Germinal center (tissue), 1 donor: ENCODE measurements at places on chromosomes 5 and 9.

- no peak for DNase-seq
These were observed 3.1 kb downstream of the TSPAN17 start for GRCh38 chr5:176650354-176650884.

DNA sequence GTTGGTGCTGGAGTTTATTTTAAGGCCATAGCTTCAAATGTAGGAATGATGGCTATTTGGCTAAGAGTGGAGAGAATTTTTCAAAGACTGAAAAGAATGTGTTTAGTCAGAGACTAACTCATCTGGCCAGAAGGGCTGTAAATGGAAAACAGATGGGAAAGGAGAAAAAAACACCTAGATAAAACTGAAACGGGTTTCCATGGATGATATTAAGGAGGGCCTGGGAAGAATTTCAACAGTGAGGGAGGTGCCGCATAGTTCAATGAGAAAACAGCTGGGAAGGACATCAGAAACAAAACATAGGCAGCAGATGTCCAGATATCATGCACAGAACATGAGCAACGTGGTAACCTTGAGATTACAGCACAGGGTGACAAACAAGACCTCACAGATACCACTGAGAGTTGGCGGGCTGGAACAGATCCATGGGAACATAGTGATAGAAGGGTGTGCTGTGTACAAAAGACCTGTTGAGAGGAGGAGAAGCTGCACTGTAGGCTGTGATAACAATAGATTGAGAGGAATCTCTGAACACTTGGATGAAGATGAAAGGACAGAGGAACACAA is 31.2 kb upstream of the RAD23B start:
- DNase-seq = no peak

- DNase-seq = no peak
These were observed 95.1 kb downstream of the ANXA2R start for GRCh38 chr5:42944989-42945388.

GRCh38 chr9:6197330-6197729 is 18.3 kb upstream of the IL33 start:
- DNase-seq = no peak

GRCh38 chr5:82982846-82983245 is 94.3 kb downstream of the TMEM167A start:
- no peak for DNase-seq

GRCh38 chr5:68332080-68332451 is 116.5 kb downstream of the PIK3R1 start:
- peak; percentile 12 for DNase-seq

GRCh38 chr5:115551415-115551814 is 6.8 kb upstream of the FEM1C start:
- DNase-seq = no peak

- DNase-seq = no peak
These were observed 92.0 kb downstream of the DCP2 start for GRCh38 chr5:113068559-113068958.

GRCh38 chr9:6007770-6008168 is 7.7 kb downstream of the RANBP6 start:
- peak; percentile 71 for DNase-seq

DNA sequence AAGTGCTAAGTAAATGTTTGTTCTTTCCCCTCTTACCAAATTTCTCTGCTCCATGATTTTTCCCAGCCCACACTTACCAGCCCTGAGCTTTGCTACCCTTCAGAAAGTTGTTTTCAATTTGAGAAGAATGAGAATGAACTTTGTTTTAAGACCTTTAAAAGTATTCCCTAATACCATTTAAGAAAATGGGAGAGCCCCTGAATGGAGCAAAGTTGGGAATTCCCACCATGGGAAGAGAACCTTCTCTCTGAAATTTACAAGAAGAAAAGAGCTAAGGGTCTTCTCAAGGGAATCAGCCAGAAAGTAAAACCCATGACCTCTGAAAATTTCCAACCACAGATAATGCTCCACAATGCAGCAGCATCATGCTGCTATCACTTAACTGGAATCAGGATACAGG is 17.7 kb downstream of the ZNF366 start:
- DNase-seq = no peak

DNA sequence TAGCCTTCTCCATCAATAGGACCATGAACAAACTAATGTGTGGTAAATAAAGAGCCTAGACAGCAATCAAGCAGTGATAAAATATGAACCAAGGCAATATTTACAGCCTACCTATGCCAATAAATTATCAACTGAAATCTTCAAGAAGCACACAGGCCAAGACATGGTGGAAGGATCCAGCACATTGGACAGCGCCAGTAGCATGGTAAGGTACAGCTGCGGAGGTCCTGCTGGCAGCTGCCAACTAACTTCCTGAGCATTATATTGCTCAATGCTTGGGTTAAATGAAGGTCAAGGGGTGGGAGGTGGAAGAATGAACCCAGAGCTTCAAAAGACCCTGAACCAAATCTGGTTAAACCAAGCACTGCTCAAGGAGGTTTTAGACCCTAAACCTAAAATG is 16.5 kb upstream of the SPDL1 start:
- DNase-seq = no peak

- DNase-seq = no peak
These were observed 497.4 kb upstream of the CYLC2 start for GRCh38 chr9:102497709-102498108.

GRCh38 chr9:90680534-90680933 is 37.9 kb upstream of the DIRAS2 start:
- no peak for DNase-seq

GRCh38 chr5:54700986-54701578 is 183.5 kb downstream of the SNX18 start:
- no peak for DNase-seq

DNA sequence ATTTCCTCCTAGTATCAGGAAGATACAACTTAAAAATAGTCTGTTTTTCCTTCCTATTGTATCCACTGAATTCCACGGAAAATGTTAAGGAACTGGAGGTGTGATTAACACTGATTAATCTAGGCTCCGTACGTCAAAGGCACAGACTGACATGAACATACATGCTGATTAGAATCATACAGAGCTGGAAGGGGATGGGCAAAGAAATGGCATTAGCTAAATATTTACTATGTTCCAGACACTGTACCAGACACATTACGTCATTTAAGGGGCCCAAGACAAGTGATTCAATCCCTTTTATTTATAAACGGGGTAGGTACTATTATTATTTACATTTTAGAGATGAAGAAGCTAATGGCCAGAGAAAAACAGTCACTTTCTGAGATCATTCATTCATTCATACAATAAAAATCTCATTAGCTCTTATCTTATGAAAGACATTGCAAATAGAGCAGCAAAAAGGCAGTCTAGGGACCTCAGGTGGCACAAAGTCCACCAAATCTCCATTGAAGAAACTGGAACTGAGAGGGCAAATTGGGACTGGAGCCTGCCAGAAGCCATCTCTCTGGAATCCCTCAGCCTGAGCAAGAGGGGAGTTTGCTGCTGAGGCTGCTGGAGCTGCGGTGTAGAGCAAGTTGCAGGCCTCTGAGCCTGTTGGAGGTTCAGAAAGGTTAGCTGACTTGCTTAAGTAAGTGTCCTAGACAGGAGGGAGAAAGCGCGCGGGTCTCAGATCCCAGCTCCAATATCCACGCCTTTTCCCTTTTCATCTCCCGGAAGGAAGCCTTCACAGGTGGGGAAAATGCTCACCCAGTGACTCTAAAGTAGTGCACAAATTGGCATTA is 1.6 kb upstream of the TGFBR1 start:
- DNase-seq = no peak

DNA sequence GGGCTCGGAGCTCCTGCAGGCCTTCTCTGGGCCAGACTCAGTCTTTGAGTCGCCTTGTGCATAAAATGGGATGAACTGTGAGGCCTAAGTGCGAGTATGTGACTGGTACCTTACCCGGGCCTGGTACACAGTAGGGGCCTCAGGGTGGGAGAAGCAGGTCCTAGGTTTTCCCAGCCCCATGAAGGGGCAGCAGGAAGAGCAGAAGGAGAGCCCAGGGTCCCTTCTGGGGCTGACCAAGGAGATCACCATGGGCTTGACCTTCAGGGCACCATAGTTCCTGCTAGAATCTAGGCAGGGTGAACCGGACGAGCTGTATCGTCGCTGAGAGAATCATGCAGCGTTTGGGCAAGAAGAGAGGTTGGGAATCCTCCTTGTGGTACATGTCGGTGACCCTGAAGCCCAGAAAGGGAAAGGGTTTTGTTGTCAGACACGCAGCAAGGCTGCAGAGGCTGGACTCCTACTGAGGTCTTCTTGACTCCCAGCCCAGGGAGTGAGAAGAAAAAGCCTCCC is 373 bp upstream of the PHYKPL start:
- no peak for DNase-seq

DNA sequence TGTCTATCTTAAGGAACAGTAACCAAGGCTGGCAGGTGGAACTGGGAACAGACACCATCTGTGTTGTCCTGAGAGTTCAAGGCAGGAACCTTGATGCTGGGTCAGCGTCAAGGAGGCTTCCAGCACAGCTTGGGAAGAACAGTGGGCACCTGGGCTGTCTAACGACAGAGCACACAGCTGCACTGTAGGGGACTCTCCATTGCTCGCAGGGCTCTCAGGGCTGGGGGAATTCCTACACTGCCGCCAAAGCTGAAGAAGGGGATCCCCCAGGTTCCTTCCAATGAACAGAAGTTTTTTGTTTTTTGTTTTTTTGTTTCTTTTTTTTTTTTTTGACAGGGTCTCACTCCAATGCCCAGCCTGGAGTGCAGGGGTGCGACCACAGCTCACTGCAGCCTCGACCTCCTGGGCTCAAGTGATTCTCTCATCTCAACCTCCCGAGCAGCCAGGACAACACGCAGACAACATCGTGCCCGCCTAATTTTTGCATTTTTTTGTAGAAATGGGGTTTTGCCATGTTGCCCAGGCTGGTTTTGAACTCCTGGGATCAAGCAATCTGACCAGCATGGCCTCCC is 81.9 kb downstream of the PTPN3 start:
- DNase-seq = peak; percentile 45

DNA sequence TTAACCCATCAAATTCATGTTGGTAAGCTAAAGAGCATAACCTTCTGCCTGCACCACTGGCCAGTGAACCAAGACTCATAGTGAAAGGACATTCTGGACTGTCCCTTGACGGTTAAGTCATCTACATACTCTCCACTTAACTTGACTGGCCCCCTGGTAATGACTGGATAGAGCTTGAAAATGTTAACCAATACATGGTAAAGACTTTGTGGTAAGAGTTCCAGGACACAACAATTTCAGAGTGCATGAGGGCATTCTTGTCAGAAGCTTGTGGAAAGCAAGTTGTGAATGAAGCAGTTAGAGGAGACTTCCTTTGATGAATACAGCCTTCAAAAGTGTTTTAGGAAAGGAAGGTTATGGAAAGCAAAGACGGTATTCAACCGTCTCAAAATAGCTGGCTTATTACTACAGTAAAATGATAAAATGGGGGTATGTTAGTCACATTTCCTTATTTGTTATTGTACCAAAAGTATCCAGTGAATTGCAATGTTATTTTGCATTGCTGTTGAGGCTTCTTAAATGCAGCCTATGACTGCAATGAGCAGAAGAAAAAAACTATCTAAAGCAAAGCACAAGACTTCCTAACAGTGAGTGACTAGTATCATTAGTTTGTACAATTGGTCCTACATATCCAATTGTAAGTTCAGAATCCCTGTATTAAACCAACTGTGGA is 47.2 kb upstream of the DAB2 start:
- DNase-seq = no peak

GRCh38 chr5:134555890-134556311 is 30.4 kb downstream of the JADE2 start:
- DNase-seq = peak; percentile 62

DNA sequence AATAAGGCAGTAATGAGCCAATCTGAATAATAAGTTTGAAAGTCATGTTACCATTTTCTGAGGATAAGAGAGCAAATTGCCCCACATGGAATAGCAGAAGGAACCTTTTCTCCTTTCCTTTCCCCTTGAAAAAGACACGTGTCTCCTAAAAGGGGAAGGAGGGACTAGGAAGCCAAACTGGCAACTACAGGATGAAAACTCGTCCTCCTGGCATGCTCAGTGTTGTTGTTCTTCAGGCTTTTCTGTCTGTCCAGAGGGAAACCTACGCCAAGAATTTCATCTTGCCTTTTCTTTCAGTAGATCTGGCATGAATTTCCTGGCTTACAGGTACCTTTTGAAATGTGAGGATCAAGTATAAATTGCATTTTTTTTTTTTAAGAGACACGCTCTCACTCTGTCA is 355.9 kb upstream of the TLE4 start:
- DNase-seq = no peak

GRCh38 chr5:158471535-158471924 is 612.6 kb upstream of the CLINT1 start:
- no peak for DNase-seq
